T1000 (cell line): ENCODE measurements at places on chromosomes 13 and 19.

- no peak for DNase-seq
These were observed 98.5 kb upstream of the PABPC3 start for GRCh38 chr13:24997367-24997967.

DNA sequence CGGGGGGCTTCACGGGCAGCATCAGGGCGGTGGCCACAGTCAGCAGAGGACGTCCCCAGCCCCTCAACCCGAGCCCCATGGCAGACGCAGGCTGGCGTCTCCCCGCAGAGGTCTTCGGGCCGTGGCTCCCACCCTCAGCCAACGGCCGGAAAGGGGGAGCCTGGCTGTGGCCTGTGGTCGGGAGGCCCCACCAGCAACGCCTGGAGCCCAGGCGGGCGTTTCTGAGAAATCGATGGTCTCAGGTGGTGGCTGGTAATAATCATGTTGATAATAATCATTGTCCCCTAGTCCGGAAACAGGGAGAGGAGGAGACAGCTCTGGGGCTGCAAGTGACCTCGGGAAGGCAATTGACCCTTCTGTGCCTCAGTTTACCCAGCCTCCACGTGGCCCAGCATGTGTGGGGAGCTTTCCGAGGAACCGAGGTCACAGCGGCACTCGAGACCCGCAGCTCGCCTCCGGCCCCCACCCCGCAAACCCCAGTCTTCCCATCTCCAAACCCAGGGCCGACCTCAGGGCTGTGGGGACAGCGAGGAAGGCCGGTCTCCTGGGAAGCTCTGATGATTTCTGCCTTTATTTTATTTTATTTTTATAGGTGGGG lies at the start of gene PRSS57:
PRSS57 (minus strand) TSS at position 101 of the 598 bp plus-strand sequence; CDS start at position 79, 22 bp downstream.
- no peak for DNase-seq

GRCh38 chr19:18701250-18701608 lies 17.7 kb downstream of the CRTC1 start:
- no peak for DNase-seq

GRCh38 chr13:58134525-58134924 lies 503.0 kb downstream of the PCDH17 start:
- no peak for DNase-seq

DNA sequence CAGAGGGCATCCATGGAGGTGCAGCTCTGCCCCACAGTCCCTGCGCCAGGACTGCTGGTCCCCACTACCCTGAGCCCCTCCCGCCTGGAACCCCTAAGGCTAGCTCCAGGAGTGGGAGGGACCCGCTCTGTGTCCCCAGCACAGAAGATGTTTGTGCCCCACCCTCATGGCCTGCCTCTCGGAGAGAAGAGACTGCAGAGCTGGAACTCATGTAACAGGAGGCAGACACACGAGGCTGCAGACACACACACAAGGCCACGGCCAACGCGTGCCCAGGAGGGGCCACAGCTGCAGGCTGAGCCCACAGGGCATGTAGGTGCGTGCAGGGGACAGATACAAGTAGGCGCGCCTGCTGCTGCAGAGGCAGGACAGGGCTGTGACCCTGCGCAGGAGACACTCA lies 10.4 kb upstream of the TMEM86B start:
- no peak for DNase-seq

GRCh38 chr13:44364345-44365000 lies 9.2 kb upstream of the SERP2 start:
- no peak for DNase-seq

DNA sequence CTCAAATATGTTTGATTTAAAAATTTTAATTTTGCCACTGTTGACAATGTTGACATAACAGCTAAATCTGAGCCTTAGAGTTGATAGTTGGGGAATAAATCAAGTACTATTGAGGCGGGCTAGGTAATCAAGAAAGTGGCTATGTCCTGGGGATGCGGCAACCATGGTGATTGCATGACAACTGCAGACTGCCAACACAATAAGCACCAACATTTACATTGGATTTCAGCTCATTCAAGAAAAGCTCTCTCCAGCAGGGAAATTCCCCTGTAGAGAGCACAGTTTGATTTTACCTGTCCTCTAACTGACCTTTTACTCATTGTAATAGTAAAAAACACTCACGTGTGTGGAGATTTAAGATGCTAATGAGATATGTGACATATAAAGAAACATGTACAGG lies 63.1 kb downstream of the ZNF100 start:
- DNase-seq: no peak

DNA sequence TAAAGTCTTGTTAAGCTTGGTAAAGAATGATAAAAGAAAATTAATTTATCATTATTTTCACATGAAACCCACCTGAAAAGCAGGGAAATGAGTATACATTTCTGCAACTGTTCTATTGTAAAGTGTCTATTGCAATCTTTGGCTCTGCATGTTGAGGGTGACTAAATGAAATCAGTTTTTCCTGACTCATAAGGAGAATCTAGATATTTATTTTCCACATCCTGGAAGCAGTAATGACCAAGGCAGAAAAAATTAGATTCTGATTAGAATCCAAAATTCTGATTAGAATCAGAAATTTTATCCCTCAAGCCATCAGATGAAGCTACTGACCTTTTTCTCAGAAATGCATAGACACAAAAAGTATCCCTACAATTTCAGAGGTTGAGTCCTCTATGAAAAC lies 178.4 kb downstream of the MYO16 start:
- no peak for DNase-seq

DNA sequence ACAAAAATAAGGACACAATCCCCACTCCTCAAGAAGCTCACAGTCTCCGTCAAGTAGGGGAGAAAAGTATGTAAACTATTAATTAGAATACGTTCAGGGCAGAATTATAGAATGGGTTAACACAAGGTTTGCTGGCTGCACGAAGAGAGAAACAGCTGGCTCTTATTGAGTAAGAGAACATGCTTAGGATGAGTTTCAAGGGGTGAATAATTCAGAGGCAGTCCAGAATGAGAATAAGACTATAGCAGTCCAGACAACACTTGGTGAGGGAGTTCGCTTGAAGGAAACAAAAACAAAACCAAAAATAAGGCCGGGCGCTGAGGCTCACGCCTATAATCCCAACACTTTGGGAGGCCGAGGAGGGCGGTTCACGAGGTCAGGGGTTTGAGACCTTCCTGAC lies 61.9 kb downstream of the THSD1 start:
- no peak for DNase-seq

GRCh38 chr19:39325778-39326665 lies 5.4 kb upstream of the LRFN1 start:
- no peak for DNase-seq

DNA sequence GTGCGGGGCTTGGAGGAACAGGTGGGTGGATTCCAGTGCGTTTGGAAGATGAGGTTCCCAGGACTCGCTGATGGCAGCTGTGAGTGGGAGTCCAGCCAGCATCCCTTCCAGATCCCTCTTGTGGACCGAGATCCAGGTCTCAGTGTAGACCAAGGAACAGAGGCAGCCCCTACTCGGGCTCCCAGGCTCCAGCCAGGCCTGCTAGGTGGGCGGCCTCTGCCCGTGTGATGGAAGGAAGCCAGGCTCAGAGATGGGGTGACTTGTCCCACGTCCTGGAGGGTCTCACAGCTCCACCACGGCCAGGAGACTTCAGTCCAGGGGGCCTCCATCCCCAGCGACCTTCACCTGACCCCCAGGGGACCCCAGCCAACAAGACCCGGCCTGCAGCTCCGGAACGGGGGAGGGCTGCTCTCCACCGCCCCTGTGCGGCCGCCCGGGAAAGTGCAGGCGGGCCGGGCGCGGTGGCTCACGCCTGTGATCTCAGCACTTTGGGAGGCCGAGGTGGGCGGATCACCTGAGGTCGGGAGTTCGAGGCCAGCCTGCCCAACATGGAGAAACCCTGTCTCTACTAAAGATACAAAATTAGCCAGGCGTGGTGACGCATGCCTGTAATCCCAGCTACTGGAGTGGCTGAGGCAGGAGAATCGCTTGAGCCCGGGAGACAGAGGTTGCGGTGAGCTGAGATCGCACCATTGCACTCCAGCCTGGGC lies 729 bp upstream of the MADCAM1 start:
- DNase-seq: no peak

DNA sequence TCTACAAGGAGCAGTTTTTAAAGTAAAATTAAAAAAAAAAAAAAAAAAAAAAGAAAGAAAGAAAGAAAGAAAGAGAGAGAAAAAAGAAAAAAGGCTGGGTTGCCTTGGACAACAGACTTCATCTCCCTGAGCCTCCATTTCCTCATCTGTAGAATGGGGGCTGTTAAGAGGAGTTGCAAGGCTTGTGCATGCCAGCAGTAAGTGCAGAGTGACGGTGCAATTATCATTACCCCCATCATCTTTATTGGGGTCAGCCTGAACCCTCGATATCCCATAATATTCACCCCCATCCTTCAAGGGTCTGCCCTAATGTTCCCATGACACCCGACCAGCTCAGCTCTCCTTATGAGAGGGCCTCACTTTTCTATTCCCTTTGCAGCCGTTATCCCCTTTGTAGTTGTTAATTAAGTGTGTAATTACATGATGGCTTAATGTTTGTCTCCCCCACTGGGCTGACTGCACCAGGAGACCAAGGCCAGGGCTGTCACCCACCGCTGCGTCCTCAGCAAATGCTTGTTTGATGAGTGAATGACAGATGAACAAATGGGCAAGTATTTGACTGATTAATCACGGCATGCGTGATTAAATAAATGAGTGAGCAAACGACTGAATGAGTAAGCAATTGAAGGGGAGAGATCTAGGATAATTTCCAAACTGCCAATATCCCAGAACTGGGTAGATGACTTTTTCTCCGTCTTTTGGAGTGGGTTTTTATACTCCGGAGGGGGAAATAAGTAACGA lies 10.1 kb downstream of the FOSB start:
- peak; percentile 70 for DNase-seq

GRCh38 chr13:43805681-43806128 lies 18.9 kb upstream of the ENOX1 start:
- no peak for DNase-seq

DNA sequence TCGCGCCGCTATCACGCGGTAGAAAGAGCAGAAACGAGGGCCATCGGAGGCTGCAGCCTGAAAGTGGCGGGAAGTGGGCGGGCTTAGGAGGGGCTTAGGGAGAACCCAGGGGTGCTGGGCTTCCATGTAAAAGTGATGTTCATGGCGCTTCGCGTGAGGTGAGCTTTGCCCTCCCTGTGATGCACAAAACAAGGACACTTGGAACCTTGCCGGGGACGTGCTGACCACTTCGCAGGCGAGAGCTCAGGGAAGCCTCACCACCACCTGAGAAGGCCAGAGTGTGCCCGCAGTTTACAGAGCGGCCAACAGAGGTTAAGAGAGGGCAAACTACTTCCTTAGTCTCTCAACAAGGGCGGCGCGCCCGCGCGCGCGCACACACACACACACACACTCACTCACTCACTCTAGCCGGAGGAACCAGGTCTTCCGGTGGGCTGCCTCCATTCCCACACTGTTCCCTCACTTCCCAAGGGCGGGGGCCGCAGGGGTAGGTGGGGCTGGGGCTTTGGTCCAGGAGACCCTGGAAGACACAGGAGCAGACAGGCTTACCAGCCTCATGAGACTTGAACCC lies 651 bp downstream of the GAPDHS start:
- no peak for DNase-seq

GRCh38 chr13:66567899-66568612 lies 662.1 kb downstream of the PCDH9 start:
- no peak for DNase-seq

GRCh38 chr19:16073988-16074387 lies 2.3 kb upstream of the TPM4 start:
- no peak for DNase-seq

DNA sequence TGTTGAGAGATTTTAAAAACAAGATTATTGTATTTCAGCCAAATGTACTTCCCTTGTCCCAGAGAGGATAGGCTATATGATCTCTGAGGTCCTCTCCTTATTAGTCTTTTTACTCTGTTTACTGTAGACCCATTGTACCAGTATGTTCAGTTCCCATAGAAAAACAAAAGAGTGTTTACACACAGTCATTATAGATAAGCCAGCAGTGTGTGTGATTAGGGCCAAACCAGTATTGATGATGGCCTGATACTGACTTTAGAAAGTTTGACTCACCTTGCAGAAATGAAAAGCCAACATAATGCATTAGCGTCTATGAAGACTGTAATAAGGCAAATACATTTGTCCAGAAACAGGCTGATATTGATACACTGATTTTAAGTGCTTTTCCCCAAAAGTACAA lies 6.2 kb downstream of the MTUS2 start:
- no peak for DNase-seq

GRCh38 chr19:57560049-57560491 lies 407 bp upstream of the ZNF550 start:
- DNase-seq: peak; percentile 73

GRCh38 chr13:22726726-22727125 lies 454.1 kb upstream of the SGCG start:
- no peak for DNase-seq

DNA sequence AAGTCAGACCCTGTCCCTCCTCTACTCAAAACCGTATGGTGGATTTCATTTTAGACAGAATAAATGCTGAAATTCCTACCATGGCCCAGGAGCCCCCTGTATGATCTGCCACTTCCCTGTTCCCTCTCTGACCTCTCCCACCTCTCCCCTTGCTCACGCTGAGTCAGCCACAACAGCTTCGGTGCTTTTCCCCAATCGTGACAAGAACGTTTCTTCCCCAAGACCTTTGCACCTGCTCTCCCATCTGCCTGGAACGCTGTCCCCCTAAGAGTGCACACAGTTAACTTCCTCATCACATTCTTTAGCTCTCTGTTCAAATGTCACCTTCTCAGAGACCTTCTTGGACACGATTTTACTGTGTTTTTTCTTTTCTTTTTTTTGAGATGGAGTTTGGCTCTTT lies 2.3 kb downstream of the VRK3 start:
- no peak for DNase-seq

GRCh38 chr13:90726375-90726774 lies 621.1 kb upstream of the MIR17HG start:
- DNase-seq: no peak

GRCh38 chr13:103862525-103862924 lies 796.3 kb upstream of the SLC10A2 start:
- no peak for DNase-seq

DNA sequence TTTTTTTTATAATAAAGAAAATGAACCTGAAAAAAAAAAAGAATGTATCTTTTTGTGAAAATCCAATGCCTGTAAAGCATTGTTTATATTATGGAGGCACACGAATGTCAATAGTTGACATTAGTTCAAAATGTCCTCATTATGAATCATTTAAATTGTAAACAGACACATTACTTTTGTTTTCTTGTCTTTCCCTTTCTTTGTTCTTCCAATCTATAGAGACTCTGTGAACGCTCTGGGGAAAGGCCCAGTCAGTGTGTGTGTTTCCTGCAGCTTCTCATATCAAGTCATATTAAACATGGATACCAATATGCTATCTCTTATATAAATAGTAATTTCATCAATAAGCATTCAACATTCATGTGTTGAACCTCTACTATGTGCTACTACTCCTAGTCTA lies 193.1 kb downstream of the KCTD12 start:
- no peak for DNase-seq

DNA sequence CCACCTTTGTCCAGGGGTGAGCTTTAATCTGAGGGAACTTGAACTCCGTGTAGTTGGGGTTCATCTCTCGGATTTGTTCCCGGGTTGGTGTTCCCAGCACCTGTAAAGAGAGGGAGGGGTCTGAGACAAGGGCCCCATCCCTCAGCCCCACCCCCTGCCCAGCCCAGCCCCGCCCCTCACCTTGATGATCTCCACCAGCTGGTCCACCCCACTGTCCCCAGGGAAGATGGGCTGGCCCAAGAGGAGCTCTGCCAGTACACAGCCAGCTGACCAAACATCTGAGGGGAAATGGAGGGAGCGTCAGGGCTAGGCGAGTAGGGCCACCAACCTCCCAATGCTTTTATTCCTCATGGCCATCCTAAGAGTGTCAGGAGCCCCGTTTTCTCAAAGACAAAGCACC lies 9.3 kb downstream of the GSK3A start:
- no peak for DNase-seq
